ENCODE measurements at places on chromosomes 3 and 15. TPM values are rescaled to one million over a fixed set of nuclear protein-coding genes. Genes with fewer than 3 reads are reported as not detected.

MINAR1 gene
- total RNA-seq = not detected

CFAP91 gene
- 3.7 TPM for total RNA-seq

EBLN2 gene
- 24.0 TPM for total RNA-seq

KLF15 gene
- total RNA-seq = 21.6 TPM

GJD2 gene
- 0.18 TPM for total RNA-seq

DNA sequence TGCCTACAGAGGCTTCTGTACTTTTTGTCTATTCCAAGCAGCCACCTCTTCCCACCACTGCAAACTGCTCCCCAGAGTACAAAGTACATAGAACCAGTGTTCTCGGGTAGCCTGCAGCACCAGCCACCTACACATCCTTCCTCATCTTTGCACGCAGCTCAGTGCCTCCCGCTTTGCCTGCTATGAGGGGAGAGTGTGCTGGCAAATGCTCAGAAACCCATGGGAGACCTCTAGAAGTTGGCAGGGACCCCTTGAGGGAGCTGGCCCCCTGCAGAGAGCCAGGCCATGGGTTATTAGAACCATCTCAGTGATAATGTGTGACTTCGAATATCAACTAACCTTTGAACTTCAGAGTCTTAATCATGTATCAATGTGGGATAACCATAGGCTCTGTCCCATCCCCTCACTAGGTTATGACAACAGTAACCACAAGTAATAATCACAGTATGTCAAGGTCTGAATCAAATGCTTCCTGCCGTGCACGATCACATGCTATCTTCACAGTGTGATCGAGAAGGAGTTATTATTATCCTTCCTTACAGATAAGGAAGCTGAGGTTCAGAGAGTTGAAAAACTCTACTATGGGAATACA, 22.8 kb upstream of the SMAD3 start:
- no peak overlapping the region for H3K4me3 ChIP-seq
- no peaks in the 10 kb centered on the region for H3K36me3 ChIP-seq
- no peak for DNase-seq
- no peak overlapping the region for H3K27ac ChIP-seq

- DNase-seq = no peak
- no peak overlapping the region for H3K27ac ChIP-seq
- no peak overlapping the region for H3K4me3 ChIP-seq
- H3K4me1 ChIP-seq = no peaks in the 10 kb centered on the region
- no peaks in the 10 kb centered on the region for H3K36me3 ChIP-seq
These were observed 16.1 kb upstream of the KY start for GRCh38 chr3:134666885-134667284.

- H3K36me3 ChIP-seq = no peaks in the 10 kb centered on the region
- no peak overlapping the region for H3K27ac ChIP-seq
- H3K27me3 ChIP-seq = no peaks in the 10 kb centered on the region
These were observed 399.9 kb downstream of the LRTM1 start for GRCh38 chr3:54527953-54528352.
